ENCODE measurements at places on chromosomes 11 and 22.

GRCh38 chr11:1129143-1129610 is 28.6 kb upstream of the MUC5AC start:
- DNase-seq = no peak

DNA sequence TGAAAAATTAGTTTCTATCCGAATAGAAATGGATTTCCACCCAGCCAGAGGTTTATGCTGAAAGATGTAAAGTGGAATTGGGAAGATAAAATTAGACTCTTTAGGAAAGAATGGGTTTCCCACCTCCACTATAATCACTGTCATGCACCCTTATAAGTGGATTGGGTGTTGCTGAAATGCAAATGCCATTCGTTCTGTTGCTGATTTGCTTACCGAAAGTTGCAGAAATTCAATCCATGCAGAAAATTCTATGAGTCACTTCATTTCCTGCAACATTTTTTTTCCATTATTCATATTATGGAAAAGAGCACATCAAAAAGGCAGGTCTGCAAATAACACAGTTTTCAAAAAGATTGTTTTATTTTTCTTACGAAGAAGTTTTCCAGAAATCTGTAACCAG is 65.6 kb downstream of the LDLRAD3 start:
- DNase-seq = peak; percentile 73

GRCh38 chr22:44276706-44277356 is 35.9 kb downstream of the SHISAL1 start:
- DNase-seq = no peak

- DNase-seq = no peak
These were observed 27.2 kb upstream of the SYT7 start for GRCh38 chr11:61607920-61608599.

DNA sequence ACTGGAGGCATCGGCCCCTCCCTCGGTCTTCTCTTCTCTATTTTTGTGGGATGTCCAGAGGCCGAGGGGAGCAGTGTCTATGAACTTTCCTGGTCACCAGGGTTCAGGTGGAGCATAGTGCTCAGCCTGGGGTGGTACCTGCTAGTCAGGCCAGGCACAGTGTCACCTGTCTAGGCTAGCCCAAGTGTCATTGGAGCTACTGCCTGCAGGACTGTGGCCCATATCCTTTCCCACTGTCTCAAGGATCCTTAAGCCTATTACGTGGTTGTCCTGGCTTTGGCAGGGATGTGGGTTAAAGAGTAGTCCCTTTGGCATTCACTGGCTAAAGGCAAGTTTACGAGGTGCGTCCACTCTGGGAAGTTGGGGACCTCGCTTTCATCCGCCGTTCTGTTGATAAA is 9.3 kb downstream of the RBM14 start:
- DNase-seq = no peak

GRCh38 chr11:48077251-48077650 is 96.9 kb downstream of the PTPRJ start:
- no peak for DNase-seq

GRCh38 chr11:66317723-66318599 is 1.1 kb upstream of the CD248 start:
- no peak for DNase-seq

- DNase-seq = no peak
These were observed 4.1 kb upstream of the TRIOBP start for GRCh38 chr22:37692627-37693285.

GRCh38 chr11:114918286-114918685 is 240.0 kb downstream of the NXPE2 start:
- DNase-seq = no peak

GRCh38 chr11:64304316-64305072 is 830 bp upstream of the ESRRA start:
- peak; percentile 66 for DNase-seq

DNA sequence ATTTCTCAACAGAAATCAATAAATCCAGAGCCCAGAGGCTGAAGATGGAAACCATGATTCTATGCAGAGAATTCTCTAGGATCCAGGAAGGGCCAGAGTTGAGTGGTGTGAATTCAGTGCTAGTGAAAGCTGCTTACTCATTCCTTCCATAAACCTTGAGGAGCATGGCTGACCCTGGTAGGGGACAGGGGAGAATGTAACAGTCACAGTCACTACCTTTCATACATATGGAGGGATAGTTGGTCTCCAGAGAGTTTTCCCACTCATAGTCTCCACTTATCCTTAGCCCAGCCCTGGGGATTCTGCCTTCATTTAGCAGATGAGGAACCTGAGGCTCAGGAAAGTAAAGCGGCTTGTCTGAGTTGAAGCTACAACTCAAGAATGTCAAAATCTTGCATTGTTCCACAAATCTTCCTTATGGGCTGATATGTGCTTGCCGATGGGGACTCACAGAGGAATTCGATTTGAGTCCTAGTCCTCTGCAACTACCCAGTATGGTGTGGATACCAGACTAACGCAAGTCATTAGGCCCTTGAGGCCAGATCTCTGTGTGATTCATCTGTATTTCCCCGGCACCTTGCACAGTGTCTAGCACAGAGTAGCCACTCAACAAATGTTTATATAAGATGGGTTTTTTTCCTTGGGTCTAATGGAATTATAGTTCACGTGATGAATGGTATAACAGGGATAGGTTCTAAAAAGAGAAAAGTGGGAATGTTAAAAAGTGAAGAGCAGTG is 3.7 kb upstream of the ANAPC15 start:
- no peak for DNase-seq

- DNase-seq = no peak
These were observed 6.4 kb upstream of the CCKBR start for GRCh38 chr11:6253197-6253596.

DNA sequence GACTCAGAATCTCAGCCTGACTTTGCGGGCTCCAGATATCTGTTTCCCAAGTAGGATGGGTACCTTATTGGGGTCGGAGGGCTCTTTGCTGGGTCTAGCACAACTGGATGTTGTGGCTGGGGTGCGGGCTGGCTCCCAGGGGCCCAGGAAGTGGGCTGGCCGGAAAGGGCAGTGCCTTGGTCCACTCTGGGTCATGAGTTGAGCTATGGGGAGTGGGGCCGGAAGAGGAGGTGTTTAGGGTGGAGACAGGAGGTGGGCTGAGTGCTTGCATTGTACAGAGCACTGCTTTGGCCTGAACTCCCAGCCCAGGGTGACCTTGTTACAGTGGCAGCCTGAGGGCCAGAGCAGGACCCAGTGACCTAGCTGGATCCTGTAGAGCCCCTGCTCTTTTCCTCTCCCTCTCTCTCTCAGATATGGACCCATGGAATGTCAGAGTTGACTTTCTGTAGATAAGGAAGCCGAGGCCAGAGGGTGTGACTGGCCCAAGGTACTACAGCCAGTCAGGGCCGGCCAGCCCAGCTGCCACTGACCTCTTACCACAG is 13.2 kb downstream of the PHLDB1 start:
- no peak for DNase-seq

DNA sequence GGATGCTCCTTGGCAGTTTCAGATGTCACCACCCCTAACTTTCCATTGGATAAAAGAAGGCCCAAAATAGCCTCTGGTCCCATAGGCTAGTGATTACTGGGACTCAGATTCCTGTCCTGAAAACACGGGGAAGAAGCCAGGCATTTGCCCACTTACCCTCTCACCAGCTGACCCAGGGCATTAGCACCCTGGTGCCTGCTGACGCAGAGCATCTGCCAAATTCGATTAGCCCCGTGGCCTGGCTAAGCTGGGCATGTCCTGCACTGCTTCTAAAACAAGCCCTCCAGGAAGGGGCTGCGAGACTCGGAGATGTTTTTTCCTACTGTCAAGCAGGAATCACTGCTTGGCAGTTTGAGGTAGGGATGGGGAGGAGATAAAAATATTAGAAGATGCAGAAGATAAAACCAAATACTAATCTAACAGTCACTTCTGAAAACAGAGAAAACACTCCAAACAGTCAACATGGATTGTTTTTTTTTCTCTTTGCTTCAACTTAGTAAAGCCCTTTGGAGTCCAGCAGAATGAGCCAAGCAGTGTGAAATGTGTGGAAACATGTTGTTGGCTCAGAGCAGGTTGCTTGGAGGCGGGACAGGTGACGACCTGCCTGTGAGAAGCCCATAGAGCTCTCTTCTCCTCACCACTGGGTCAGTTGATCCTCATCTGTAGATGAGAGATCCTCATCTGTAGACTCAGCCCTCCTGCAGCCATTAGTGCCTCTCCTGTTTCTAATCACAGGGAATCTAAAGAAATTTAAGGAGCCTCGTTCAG is 54.0 kb downstream of the BDNF start:
- DNase-seq = no peak

DNA sequence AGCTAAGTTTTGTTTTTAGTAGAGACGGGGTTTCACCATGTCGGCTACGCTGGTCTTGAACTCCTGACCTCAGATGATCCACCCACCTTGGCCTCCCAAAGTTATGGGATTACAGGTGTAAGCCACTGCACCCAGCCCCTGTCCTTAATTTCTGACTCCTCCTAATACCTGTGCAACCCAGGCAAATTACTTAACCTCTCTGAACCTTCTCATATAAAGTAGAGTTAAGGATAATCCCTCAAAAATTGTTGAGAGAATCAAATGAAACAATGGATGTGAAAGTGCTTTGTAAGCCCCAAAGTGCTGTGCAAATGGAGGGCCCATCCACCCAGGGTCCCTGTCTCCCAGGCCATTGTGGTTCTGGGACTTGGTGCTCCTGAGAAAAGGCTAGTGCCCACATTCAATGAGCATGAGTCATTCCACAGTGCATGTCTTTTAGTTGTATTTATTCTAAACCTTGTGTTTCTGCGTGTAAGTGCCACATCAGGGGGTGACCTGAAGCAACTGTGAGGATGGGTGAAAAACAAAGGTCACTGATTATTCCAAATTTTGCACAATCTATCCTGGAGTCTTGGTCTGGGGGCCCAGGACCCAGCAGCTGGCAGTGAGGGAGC is 61.4 kb upstream of the PTPRJ start:
- peak; percentile 31 for DNase-seq

DNA sequence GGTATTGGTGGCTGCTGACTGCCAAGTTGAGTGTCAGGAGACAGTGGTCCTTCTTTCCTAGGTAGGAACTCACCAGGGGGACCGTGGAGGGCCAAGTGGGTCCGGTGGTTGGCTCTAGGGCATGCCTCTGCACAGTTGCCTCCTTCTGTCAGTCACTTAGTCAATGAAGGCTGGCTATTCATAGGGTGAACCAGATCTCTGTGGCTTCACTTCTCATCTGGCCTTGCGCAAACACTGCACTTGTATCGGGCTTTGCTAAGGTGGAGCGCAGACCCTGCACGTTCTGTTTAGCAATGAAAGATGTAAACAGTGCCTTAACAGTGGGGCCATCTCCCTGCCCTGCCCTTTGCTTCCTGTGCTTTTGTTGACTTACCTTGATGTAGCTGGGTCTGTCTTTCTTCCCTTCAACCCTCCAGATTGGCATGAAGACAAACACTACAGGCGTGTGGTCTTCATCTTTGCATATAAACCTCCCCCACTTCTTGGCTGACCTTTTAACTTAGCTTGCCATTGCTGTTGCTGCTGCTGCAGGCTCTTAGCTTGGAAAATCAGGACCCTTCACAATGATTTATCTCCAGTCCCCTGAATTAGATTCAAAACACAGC is 6.7 kb upstream of the SORL1-AS1 start:
- DNase-seq = no peak

GRCh38 chr11:118618115-118618990 is 10.9 kb downstream of the PHLDB1 start:
- DNase-seq = no peak

DNA sequence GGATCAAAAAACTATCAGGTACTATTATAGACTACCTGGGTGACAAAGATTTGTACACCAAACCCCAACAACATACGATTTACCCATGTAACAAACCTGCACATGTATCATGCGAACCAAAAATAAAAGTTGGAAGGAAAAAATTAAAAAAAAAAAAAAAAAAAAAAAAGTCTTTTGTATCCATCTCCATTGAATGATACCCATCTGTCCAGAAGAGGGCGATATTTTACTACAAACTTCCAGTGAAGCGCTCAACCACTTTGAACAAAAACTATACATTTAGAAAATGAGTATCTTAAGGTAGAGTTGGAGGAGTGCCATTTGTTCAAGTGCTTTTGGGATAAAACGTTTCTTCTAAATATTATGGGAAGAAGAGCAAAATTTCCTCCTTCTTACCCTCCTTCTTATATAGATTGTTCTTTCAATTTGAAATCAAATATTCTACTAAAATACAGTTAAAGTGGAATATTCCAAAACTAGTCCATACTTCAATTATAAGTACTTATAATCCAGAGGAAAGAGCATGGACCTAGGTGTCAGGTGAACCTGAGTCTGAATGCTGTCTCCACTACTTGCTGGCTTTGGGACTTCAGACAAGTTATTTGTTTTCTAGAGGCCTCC is 23.3 kb downstream of the ARL14EP start:
- DNase-seq = peak; percentile 40

DNA sequence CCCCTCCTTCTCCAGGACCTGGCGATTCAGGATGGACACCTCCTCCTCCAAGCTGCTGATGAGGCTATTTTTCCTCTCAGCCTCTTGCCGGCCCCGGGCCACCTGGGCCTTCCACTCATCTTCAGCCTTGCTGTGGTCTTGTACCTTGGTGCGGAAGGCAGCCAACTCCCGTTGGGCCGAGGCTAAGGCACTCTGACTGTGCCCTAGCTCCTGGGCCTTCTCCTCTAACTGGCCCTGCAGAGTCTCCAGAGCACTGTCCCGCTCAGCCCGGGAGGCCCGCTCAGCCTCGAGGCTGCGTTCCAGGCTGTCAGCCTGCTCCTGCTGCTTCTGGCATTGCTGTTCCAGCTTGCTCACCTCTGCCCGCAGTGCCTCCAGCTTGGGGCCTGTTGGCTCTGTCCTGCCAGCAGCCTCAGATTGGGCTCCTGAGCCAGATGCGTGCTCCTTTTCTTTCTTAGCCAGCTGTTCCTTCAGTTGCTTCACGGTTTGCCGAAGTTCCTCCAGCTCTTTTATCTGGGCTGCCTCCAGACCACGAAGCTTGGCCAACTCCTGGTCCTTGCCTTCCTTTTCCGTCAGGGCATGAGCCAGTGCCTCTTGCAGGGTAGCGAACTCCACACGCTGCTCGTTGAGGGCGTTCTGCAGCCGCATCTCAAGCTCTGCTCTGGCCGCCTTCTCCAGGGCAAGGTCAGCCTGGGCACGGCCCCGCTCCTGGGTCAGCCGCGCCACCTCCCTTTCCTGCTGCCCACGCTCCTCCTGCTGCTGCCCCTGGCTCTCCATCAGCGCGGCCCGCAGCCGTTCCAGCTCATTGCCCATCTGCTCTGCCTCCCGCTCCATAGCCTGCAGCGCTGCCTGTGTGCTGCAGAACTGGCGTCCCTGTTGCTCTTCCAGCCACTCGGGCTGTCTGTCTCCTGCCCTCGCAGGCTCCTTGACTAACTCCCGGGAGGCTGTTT is 15.3 kb downstream of the IL18BP start:
- no peak for DNase-seq

- no peak for DNase-seq
These were observed at the start of gene F2 for GRCh38 chr11:46719048-46719542. Gene F2 (plus strand): TSS chr11:46719213. CDS start chr11:46719236, 23 bp downstream.

DNA sequence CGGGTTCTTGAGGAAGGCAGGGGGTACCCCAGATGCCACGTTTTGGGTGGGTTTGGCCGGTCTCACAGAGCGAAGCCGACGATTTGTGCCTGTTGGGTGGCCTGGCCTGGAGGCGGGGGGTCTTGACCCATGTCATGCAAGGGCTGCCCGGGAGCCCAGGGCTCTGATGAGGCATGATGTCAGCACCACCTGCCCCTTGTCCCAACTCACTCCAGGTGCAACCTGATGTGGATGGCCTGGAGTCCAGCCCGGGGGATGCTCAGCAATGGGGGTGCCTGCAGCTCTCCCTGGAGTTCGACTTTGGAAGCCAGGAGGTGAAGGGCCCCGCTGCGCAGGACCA is 851 bp downstream of the SYT8 start:
- no peak for DNase-seq
